ENCODE measurements at places on chromosomes 13 and 19.
A peak's percentile ranks its signal among the peaks of the same experiment; 100 is the strongest.

DNA sequence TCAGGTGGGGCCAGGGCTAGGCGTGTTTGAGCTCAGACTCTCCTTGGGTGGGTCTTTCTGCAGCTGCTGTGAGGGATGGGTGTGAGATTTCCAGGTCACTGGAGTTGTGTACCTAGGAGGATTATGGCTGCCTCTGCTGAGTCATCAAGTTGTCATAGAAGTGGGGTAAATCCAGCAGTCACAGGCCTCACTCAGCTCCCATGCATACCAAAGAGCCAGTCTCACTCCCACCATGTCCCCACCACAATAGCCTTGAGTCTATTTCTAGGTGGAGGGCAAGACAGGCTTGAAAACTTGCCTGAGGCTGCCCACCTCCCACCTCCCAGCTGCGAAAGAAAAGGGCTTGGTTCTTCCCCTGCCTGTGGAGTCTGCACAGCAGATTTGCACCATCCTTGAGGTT is 194.0 kb upstream of the PCDH17 start:
- no peak for DNase-seq

DNA sequence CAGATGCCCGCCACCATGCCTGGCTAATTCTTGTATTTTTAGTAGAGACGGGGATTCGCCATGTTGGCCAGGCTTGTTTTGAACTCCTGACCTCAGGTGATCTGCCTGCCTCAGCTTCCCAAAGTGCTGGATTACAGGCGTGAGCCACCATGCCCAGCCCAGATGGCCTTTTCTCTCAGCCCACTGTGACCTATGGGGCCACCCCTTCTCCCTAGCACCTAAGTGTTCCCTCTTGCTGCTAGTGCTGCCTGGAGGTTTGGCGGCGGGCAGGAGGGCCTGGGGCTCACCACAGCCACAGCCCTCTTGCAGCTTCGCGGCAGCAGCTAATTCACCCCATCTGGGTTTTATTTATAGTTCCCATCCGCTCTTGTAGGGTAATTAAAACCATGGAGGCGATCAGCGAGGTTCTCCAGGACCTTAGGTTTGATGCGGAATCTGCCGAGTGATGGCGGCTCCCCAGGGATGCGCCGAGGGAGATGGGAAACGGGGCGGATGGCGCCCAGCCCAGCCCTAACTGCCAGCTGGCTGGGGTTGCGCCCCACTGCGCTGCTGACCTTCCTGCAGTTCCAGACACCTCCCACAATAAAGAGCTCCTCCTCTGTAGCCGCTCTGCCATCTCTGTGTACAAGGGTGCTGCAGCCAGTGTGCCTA is 3.3 kb downstream of the REX1BD start:
- no peak for DNase-seq

- DNase-seq: peak; percentile 93
Observed at GRCh38 chr13:39836038-39836437, 180.6 kb downstream of the COG6 start.

- no peak for DNase-seq
Observed at GRCh38 chr13:19852766-19853165, 10.7 kb downstream of the ZMYM5 start.

- no peak for DNase-seq
Observed at GRCh38 chr13:96825653-96826052, 168.6 kb downstream of the OXGR1 start.

DNA sequence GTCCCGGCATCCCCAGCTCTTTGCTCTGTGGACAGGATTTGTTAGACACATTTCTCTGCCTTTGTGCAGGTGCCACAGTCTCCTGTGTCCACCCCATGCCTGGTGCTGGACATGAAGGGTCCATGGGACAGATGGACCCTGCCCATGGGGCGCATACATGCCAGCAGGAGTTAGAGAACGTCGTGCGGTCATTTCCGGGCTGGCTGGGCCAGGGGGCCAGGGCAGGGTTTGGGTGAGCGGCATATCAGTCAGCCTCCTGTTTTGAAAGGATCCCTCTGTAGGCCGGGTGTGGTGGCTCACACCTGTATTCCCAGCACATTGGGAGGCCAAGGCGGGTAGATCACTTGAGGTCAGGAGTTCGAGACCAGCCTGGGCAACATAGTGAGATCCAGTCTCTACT is 11.0 kb downstream of the KLHL26 start:
- no peak for DNase-seq

GRCh38 chr19:40165362-40165937 is 25.8 kb upstream of the MAP3K10 start:
- DNase-seq: no peak

DNA sequence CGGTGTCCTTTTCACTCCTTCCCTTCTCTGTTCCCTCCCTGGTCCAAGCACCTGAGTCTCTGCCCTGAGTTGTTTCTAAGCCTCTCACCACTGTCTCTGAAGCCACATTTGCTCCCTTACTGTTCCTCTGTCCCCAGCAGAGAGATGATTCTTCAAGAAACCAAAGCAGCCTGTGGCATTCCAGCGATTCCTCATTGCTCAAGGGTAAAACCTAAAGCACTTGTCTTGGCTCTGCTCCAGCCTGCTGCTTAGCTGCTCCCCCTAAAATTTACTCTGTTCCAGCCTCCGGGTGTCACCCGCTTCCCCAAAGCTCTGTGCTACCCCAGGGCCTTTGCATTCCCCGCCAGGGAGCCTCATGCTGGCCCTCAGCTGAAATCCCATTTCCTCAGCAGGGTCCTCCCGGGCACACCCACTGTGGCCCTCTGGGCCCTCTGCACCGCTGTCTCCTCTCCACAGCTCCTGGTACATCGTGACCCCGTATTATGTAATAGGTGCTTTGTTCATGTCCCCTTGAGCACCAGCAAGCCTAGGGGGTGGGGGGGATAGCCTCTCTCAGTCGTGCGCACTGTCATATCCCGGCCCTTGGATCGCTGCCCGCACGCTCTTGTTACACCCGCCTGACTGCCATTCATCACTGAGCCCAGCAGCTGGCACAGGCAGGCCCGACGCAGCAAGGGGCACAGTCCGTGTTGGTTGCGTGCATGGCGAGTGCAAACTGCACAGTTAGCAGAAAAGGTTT is 15.8 kb downstream of the TECR start:
- no peak for DNase-seq

GRCh38 chr13:91106565-91106964 is 240.9 kb upstream of the MIR17HG start:
- DNase-seq: no peak

DNA sequence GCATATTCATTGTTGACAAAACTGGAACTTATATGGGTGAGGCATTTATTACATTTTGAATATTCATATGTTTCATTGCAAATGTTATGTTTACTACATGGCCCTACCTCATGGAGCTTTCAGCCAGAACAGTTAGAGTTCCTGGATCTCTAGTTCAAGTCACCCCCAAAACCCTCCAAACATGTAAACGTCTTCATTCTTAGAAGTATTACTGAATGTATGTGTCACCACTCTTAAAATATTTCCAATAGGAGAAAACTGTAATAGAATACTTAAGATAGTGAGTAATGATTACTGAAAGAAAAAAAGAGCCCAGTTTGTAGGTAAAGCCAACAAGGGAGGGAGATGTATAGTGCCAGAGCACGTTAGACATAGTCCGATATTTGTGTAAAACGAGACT is 23.5 kb downstream of the URI1 start:
- DNase-seq: peak; percentile 30

All from RWPE1 (cell line).